Fibroblast of lung (primary cell): ENCODE measurements at places on chromosomes 3 and 15.

GRCh38 chr3:51708216-51708845 lies 1.5 kb downstream of the GRM2 start:
- no peak for DNase-seq

- no peak for DNase-seq
These were observed 40.3 kb upstream of the ATP2C1 start for GRCh38 chr3:130853581-130853980.

- no peak for DNase-seq
These were observed 88.1 kb upstream of the SPRED1 start for GRCh38 chr15:38164507-38164906.

- DNase-seq: no peak
These were observed 162.1 kb upstream of the NANOGP8 start for GRCh38 chr15:35247150-35247549.
